Activated CD8-positive, alpha-beta T cell treated with anti-CD3 and anti-CD28 coated beads, Interleukin-2, amount 10 ng/mL, durations not matched to agents 7 days and 5 days (primary cell): ENCODE measurements at places on chromosomes 3 and 15.

DNA sequence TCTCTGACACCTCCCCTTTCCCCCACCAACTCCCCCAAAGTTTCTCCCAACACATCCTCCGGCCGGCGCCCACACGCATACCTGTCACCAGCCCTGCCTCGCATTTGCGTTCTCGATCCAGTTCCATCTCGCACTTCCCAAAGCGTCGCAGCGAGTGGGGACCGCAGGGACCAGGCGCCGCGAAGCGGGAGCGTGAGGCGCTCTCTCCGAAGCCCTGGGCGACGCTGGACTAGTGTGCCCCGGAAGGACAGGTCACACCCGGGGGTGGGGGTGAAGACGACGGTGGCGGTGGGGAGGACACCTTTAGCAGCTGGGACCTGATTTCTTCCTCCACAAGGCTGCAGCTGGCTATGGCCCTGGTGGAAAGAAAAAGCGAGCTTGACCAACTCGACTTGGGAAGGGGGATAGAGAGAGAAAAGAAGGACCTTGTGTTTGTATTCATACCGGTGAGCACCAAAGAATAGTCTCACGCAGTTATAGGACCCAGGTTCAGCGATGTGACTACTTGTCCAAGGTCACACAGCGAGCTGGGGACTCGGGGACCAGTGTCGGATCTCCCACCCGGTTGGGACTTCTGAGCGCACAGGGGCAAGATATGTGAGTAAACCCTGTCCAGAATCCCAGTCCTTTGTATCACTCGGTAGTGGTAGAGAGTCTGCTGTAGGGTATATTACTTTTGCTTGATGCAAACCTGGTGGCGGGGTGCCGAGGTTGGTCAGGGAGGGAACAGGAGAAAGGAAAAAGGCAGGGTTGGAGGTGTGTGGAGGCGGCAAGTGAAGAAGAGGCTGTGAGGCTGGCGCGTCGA is 607 bp upstream of the GHSR start:
- no peak for DNase-seq

DNA sequence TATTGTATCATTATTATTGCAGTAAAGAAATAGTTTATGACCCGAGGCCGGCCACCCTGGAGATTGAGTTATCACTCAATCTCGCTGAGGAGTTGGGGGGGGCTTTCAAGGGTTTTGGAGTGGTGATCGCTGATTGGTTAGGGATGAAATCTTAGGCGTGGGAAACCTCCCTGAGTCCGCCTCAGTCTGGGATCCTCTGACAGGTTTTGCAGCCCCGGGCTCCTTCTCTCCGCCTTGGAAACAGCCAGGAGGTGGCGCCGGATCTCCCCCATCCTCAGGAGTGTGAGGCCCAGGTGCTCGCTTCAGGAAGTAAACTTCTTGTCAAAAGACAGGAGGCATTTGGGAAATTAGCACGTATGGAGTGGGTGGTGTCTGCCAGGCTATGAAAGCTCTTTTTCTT is 41.1 kb upstream of the SEC61A1 start:
- peak; percentile 35 for DNase-seq

GRCh38 chr3:77459926-77460325 is 420.0 kb downstream of the ROBO2 start:
- no peak for DNase-seq

DNA sequence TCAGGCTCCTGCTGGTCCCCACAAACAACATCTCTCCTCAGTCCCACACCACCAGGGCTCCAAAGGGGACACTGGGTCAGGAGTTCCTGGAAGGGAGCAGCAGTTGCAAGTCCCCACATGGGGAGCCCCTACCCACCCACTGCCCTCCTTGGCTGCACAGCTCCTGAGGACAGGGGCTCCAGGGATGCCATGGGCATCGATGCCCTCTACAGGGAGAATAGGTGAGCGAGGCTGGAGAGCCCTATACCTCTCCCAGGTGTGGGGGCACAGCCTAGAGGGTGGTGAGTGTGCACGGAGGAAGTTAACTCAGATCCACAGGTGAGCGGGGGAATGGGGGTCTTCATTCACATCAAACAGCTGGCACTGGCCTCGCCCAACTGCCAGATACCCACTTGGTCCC is 141.2 kb upstream of the LINGO1 start:
- DNase-seq: no peak

- peak; percentile 50 for DNase-seq
Observed at GRCh38 chr3:123028233-123028828, 768 bp upstream of the SEMA5B start.
